ENCODE measurements at places on chromosomes 3 and 15. TPM values are rescaled to one million over a fixed set of nuclear protein-coding genes. Genes with fewer than 3 reads are reported as not detected.

GRCh38 chr15:78732634-78733033, 78.6 kb downstream of the ADAMTS7 start:
- DNase-seq: no peak

DNA sequence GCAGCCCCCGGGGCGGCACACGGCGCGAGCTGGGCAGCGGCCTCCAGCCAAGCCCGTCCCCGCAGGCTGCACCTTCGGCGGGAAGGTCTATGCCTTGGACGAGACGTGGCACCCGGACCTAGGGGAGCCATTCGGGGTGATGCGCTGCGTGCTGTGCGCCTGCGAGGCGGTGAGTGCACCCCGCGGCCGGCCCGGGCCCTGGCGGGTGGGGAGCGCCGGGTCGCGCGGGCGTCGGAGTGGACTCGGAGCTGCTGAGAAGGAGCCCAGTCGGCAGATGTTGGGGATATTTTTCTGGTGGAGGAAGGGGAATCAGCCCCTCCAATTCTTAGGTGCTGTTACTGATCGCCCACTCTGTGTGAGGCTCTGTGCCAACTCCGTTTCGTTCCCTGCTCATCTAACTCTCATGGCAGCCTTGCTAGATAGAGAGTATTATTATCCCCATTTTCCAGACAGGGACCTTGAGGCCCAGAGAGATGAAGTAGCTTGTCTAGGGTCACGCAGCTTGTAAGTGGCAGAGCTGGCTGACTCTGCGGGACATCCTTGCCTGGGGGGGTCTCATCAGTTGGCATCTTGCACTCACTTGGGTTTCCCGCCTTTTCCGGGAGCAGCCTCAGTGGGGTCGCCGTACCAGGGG, 890 bp downstream of the CHRD start:
- DNase-seq: no peak

DNA sequence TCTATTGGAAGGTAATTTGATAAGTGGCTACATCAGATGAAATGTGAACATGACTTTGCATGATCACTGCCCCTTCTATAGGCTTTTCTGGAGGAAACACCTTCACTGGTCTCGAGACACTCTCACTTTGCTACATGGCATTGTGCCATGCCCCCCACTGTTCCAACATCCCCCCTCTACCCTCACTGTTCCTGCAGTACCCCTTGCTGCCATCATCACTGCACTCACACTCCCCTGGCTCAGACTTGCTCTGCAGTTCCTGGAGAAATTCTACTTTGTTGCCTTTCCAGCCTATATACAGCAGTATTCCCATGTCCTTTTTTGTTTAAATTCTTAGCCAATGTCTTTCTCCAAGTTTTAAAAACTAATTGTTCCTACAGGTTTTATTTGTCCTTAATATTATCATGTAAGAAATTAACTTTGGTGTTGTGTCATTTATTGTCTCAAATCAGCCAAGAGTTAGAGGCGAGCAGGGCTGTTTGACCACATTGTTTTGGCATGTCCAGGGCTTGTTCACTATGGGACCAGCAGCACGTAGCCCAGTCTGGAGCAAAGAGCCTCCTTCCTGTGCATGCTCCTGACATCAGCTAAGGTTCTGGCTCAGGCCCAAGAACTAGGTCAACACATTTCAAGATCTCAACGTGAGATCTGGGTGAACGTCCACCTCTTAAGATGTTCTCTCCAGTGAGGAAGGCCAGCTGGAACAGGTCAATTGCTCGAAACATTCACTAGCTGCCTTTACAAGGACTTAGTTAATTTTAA, 246.4 kb downstream of the SLC9A9 start:
- DNase-seq: no peak

GRCh38 chr3:81650187-81650586, 111.3 kb downstream of the GBE1 start:
- DNase-seq: no peak

DNA sequence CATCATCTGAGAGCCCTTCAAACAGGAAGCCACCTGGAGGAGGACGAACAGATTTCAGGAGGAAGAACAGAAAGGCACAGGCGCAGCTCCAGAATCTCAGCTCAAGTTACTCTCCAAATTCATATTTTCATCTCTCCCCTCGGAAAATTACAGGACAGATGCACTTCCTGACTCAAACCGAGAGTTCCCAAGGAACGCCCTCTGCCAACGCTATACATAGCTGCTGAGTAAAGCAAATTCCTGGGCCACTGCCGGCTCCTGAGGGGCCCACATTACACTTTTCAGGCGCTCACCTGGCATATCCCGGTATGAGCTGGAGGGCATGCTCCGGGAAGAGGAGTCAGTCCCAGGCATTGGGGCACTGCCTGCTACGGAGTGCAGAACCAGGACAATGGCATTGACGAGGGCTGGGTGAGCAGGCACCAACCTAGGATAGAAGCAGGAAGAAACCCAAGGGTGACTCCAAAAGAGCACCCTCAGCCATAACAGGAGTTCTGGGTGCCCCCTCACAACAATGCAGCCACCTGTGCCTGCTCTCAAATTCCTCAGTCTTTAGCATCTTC, 11.2 kb downstream of the UBL7 start:
- no peak for DNase-seq

GRCh38 chr3:164007765-164008164, 1070.5 kb downstream of the SI start:
- DNase-seq: no peak

GRCh38 chr3:157585386-157585785, 82.2 kb upstream of the VEPH1 start:
- no peak for DNase-seq

DNA sequence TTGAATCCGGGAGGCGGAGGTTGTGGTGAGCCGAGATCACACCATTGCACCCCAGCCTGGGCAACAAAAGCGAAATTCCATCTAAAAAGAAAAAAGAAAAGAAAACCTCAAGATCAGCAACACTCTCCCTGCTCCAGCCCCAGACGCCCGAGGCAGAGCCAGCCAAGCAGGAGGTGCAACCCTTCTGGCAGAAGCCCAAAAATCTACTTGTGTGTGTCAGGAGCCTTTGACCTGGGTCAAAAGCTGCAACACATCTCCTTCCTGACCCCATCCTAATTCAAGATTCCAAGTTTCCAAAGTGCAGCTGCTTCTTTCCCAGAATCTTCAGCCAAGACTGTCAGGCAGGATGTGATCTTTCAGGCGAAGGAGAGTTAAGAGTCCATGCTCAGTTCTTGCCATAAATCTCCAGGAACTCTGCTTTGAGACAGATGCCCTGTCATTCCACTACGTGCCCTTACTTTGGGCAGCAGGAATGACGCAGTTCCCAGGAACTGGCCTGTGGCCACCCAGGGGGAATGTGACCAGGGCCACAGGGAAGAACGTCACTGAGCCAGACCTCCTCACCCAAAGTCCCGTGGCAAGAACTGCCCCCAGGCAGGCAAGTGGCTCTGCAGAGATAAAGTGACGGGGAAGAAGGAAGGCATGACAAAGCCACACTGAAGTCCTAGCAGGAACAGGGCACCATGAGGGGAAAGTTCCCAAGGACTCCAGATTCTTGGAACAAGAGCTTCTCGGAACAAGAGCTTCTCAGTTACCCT, 39.4 kb downstream of the SH3BP5 start:
- no peak for DNase-seq

DNA sequence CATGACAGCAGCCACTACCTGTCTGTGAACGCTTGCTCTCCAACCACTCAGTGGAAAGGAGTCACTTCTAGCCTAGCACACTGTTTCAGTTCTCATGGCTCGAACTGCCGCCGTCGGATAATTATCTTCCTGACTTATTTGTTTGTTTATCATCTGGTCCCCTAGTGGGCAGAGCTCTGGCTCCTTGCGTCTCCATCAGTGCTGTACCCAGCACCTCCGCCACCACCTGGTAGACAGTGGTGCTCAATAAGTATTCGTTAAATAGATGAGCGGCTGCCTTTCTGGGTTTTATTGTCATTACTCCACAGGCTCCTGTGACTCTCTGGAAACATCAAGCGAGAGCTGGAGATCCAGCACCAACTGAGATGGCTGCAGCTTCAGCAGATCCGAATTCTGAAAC, 297.5 kb downstream of the NTRK3 start:
- no peak for DNase-seq

- DNase-seq: no peak
These were observed 65.8 kb downstream of the DTWD1 start for GRCh38 chr15:49686599-49686998.

GRCh38 chr3:15345066-15345607, 12.8 kb upstream of the SH3BP5 start:
- no peak for DNase-seq

DNA sequence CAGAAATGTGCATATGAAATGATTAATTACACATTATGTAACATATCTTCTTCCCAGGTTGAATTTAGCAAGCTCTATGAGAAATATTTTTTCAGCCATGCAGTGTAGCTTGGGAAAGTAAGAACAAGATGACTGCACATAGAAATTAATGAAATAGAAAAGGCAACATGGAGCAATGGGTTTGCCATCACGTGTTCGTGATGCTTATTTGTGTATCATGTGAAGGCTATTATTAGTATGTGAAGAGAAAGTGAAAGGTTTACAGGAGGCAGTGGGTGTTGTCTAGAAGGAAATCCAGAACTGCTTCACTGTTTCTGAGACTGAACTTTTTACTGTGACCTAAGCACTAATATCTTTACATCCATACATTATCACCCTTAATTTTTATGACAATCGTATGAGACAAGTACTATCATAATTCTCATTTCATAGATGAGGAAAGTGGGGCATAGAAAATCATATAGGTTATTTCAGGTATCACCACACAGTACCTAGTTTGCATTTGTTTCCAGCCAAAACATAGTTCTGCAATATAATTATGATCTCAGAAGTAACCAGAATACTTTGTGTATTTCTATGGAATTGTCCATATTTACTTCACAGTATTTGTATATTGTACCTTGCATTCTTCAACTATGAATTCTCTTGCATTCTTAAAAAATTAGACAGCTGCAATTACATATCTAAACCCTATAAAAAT, 14.9 kb downstream of the SERPINI1 start:
- no peak for DNase-seq

DNA sequence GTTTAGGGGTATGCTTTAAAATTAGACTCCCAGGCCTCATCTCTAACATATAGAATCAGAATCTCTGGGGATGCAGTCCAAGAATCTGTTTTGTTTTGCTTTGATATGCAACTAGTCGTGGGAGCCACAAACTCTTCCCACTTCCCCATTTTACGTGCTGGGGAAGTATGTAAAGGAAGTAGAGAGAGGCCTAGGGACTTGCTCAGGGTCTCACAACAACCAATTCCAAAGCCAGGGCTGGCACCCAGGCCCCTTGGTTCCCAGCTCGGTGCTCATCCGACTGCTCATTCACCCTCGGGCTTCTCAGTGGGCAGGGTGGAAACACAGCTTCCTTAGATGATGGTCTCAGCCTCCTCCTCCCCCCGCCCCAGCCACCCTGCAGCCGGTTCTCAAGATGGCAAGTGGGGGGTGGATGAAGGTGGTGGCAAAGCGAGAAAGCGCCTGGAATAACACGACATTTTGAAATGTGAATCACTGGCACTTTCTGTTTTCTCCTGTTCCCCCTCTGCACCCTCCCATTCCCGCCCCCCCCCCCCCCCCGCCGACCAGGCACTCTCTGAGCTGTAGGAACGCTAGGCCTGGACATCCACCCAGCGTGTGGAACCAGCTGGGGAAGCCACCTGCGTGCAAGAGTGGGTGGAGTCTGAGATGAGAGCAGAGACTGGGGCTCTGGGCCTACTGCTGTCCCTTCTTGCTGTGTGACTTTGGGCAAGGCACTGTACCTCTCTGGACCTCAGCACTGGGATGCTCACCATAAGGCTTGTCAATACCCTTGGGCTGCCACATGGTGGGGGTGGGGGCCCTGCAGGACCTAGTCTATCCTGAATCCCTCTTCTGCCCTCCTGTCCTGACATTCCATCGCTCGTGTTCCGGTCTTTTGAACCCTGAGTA, 214.5 kb downstream of the RPLP1 start:
- no peak for DNase-seq

- no peak for DNase-seq
These were observed 24.9 kb upstream of the SENP5 start for GRCh38 chr3:196842567-196843434.

GRCh38 chr3:56086355-56086754, 381.9 kb downstream of the ERC2 start:
- no peak for DNase-seq

- no peak for DNase-seq
These were observed 16.6 kb downstream of the ST3GAL6 start for GRCh38 chr3:98779541-98780335.

- DNase-seq: no peak
These were observed at the start of gene LTF for GRCh38 chr3:46464326-46465195. TSS of gene LTF (minus strand) at chr3:46464905. CDS start at chr3:46464867, 38 bp downstream.

- no peak for DNase-seq
These were observed 157.6 kb downstream of the FOXB1 start for GRCh38 chr15:60161704-60162103.

- no peak for DNase-seq
These were observed 12.6 kb downstream of the RAB6B start for GRCh38 chr3:133882986-133883586.

GRCh38 chr3:112350018-112350810, 17.3 kb downstream of the CD200 start:
- no peak for DNase-seq

GRCh38 chr3:99330924-99331532, 307.4 kb upstream of the COL8A1 start:
- no peak for DNase-seq

DNA sequence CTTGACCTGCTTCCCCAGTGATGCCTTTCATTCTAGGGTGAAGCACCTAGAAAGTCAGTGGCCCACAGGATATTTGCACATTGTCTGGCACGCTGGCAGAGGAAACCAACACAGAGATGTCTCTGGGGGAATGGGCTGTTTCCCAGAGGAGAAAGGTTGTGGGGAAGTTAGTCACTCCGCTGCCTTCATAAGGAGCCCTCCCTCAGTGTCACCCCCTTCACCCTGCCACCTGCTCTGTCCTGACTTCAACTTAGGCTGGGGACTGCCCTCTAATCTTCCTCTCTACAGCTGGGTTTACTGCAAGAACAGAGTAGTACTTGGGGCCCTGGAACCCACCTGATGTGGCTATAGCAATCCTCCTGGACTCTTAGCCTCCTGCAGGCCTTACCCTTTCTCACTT, 5.7 kb downstream of the KLHDC8B start:
- DNase-seq: no peak

- no peak for DNase-seq
These were observed 1091.9 kb downstream of the NSUN3 start for GRCh38 chr3:95154766-95155165.

The FETUB gene
- not detected for polyA plus RNA-seq

The NR2E3 gene
- 0.16 TPM for polyA plus RNA-seq

The GRAMD2A gene
- polyA plus RNA-seq: 0.32 TPM

The CISH gene
- 4.1 TPM for polyA plus RNA-seq

The KCNMB3 gene
- 0.89 TPM for polyA plus RNA-seq

The DLEC1 gene
- polyA plus RNA-seq: 0.06 TPM

The GOLGA8G gene
- not detected for polyA plus RNA-seq

The CPLX3 gene
- polyA plus RNA-seq: not detected

The ZNF80 gene
- polyA plus RNA-seq: not detected

The CHL1 gene
- polyA plus RNA-seq: 0.25 TPM

The MEX3B gene
- 6.3 TPM for polyA plus RNA-seq

The NMB gene
- polyA plus RNA-seq: 3.8 TPM

All from AG04450 (cell line).